ENCODE measurements at places on chromosomes 12 and 14. TPM values are rescaled to one million over a fixed set of nuclear protein-coding genes. Genes with fewer than 3 reads are reported as not detected.
A peak's percentile ranks its signal among the peaks of the same experiment; 100 is the strongest.

Gene CLEC14A
- total RNA-seq, result 4.8 TPM

- H3K4me3 ChIP-seq, result no peak overlapping the region
- H3K27ac ChIP-seq, result no peak overlapping the region
- DNase-seq, result no peak
- no peaks in the 10 kb centered on the region for H3K4me1 ChIP-seq
- H3K27me3 ChIP-seq, result no peaks in the 10 kb centered on the region
These were observed 57.9 kb downstream of the PHETA1 start for GRCh38 chr12:111311011-111311410.

DNA sequence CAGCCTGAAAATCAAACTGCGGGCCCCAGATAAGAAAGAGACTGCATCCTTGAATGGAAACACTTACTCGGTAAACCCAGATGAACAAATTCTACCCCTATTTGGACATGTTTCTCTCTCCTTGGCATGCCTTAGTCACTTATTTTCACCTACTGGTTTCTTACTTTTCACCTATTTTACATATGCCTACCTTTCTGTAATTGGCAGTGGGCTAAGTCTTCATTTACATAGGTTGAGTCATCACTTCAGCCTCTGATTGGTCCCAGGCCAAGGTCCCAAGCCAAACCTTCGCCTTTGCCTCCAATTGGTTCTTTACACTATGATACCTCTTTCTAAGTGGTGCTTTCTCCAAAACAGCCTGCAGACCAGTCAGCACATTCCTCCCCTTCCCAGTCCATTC, 111.3 kb downstream of the DYRK2 start:
- H3K4me1 ChIP-seq, result peaks cover 8% of the 10 kb centered on the region
- H3K4me3 ChIP-seq, result no peak overlapping the region
- no peak overlapping the region for H3K27ac ChIP-seq
- no peaks in the 10 kb centered on the region for H3K36me3 ChIP-seq

DNA sequence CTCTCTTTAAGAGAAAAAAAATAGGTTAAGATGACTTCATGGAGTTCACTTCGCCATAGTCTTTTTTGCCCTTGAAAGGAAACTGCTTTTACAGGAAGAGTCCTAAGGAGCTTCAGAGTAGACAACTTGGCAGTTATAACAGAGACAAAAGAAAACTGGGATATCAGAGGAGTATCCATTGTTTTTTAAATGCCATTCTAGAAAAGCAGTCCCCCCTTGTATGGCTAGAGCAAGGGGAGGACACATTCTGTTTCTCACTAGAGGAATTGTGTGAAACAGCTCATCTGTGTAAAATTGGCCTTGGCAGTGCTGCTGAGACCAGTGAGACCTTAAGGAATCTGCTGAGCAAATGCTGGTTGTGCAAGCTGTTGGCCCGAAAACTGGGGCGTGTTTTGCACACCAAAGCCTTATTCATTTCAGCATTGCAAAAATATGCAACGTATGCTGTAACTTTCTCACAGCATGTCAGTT, 128.0 kb downstream of the GPR135 start:
- DNase-seq, result no peak
- no peaks in the 10 kb centered on the region for H3K36me3 ChIP-seq
- no peak overlapping the region for H3K4me3 ChIP-seq
- no peak overlapping the region for H3K27ac ChIP-seq

GRCh38 chr12:45887544-45887943, 102.8 kb downstream of the SCAF11 start:
- peaks cover 47% of the 10 kb centered on the region for H3K36me3 ChIP-seq
- DNase-seq, result no peak
- no peaks in the 10 kb centered on the region for H3K4me1 ChIP-seq

DNA sequence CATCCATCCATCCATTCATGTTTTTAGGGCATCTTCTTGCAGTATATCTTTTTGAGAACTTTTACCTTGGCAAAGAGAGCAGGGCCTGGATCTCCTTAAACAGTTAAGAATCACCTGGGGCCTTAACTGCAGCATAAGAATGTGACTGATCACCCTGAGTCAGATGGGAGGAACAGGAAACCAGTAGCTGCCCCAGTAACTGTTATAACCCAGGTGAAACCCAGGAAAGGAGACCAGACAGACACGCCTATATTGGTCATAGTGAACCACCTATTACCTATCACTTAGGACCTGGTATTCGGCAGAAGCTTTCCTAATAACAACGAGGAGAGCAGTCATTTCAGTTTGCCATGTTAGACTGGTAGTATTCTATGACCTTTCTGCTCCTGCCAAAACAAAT, 43.4 kb upstream of the NR2C1 start:
- H3K27me3 ChIP-seq, result no peaks in the 10 kb centered on the region
- DNase-seq, result no peak
- H3K36me3 ChIP-seq, result no peaks in the 10 kb centered on the region
- H3K27ac ChIP-seq, result no peak overlapping the region

- H3K36me3 ChIP-seq, result peaks cover 29% of the 10 kb centered on the region
- peak overlapping the region; percentile 52 for H3K27ac ChIP-seq
- H3K27me3 ChIP-seq, result no peaks in the 10 kb centered on the region
- peaks cover 5% of the 10 kb centered on the region for H3K4me1 ChIP-seq
- H3K4me3 ChIP-seq, result no peak overlapping the region
These were observed 29.3 kb downstream of the YLPM1 start for GRCh38 chr14:74792249-74793039.

GRCh38 chr14:41606532-41607303, at the start of gene LRFN5:
TSS of gene LRFN5 (plus strand) at chr14:41606876.
- no peak within 1 kb of the TSS for H3K27ac ChIP-seq
- H3K4me3 ChIP-seq, result peak within 1 kb of the TSS; percentile 22
- H3K4me1 ChIP-seq, result no peaks in the 10 kb centered on the region
- peaks cover 48% of the 10 kb centered on the region for H3K27me3 ChIP-seq
- no peak for DNase-seq

GRCh38 chr12:109553906-109554500, 19.3 kb downstream of the MMAB start:
- H3K4me1 ChIP-seq, result no peaks in the 10 kb centered on the region
- no peaks in the 10 kb centered on the region for H3K27me3 ChIP-seq
- no peak for DNase-seq
- H3K36me3 ChIP-seq, result no peaks in the 10 kb centered on the region
- H3K27ac ChIP-seq, result no peak overlapping the region

DNA sequence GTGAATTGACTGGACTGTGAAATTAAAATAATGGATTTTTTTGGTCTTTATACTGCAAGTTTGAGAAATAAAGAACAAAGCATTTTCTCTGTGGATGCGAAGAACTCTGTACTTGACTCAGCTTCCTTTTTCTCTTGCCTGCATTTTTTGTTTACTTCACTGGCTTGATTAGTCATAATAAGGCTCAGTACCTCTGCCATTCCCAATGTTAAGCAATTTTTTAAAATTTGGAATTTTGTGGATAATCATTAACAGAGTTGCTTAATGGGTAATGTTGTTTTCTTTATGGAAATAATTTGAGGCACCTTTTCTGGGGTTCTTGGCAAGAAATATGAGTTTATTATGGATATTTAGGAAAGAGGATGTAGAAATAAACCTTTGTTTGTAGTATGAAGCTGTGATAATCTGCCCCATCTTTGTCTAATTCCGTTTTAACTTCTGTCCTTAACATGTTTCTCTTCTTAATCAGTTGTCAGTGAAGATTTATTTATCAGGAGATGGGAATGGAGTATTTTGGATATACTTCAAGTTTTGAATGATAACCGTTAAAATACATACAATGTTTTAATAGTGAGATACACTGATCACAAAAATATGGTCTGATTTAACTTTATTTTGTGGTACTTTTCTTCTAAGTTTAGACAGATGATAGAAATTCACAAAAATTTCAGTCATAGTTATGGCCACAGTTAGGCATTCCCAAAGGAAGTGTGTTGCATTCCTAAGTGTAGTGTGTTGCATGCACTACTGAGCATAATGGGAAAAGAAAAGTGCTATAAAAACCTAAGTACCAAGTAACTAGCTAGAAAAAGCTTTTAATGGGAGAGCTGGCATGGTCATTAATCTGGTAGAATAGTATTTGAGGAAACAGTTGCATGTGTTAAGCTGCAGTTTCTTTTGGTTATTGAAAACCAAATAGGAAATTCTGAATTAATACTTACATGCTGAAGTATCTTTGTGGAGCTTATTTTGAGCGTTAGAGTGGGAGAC, 27.7 kb downstream of the WNK1 start:
- DNase-seq, result no peak
- no peak overlapping the region for H3K4me3 ChIP-seq
- no peaks in the 10 kb centered on the region for H3K27me3 ChIP-seq
- no peaks in the 10 kb centered on the region for H3K4me1 ChIP-seq

- H3K36me3 ChIP-seq, result no peaks in the 10 kb centered on the region
- H3K27ac ChIP-seq, result no peak overlapping the region
- H3K4me3 ChIP-seq, result no peak overlapping the region
These were observed 677 bp downstream of the NOS1 start for GRCh38 chr12:117360551-117361346.

DNA sequence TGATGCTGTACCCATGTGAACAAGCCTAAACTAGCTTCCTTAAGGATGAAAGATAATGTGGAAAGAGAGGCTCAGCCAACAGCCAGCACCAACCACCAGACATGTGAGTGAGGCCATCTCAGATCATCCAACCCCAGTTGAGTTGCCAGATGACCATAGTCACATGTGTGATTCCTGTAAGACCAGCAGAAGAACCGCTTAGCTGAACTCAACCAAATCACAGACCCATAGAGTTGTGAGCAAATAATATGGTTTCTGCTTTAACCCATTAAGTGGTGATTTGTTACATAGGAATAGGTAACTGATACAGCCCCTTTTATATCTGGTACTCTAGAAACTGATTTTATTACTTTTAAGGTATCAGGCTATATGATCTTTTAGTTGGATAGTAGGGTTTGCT, 17.6 kb upstream of the ELK3 start:
- no peaks in the 10 kb centered on the region for H3K27me3 ChIP-seq
- H3K4me3 ChIP-seq, result no peak overlapping the region
- DNase-seq, result no peak
- no peak overlapping the region for H3K27ac ChIP-seq

DNA sequence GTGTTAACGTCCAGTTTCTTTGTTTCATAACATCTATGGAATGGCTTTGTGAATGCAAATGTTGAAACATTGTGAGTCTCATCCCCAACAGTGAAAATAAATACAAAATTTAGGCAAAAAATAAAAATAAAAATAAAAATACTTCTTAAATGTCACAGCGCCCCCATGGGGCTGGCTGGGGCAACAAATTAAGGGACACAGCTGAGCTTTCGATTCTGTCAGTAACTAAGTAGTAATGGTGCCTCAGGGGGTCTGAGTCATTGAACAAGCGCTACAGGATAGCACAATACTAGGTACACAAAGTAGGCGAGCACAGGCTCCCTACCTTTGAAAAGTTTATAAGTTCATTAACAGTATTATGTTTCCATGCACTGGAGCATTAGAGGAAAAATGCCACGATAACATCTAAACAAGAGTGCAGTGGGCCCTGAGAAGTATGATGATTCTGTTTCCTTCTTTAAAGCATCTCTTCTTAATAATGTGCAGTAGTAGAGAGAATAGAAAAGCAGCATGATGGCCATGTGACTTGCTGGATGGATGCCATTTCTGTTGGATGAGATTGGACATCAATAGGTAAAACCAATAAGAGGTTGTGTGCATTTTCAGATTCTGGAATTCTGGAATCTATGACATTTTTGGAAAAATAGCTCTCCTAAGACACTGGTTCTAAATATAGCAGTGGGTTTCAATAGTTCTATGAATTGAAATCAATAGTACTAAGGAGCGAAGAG, 667.2 kb downstream of the DIO2 start:
- H3K4me3 ChIP-seq, result no peak overlapping the region
- H3K27ac ChIP-seq, result no peak overlapping the region
- no peak for DNase-seq
- no peaks in the 10 kb centered on the region for H3K36me3 ChIP-seq
- H3K27me3 ChIP-seq, result no peaks in the 10 kb centered on the region

DNA sequence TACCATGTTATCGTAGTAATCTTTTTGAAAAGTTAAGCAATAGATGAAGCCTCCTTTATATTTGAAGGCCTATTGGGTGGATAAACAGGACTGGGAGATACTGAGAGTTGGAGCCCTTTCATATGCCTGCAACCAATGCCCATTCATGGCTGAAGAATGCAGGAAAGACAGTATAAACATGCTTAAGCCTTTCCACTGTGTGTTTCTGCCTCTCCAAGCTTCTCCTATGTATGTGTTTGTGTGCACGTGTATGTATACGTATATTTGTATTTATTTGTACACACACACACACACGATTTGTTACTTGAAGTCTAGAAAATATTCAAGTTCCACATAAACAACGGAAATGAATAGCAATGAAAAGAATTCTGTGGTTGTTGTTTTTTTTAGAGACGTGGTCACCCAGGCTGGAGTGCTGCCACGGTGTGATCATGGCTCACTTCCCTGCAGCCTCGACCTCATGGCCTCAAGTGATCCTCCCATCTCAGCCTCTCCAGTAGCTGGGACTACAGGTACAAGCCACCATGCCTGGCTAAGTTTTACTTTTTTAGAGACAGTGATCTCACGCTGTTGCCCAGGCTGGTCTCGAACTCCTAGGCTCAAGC, 1453.5 kb downstream of the AACS start:
- no peaks in the 10 kb centered on the region for H3K36me3 ChIP-seq
- no peak for DNase-seq
- no peaks in the 10 kb centered on the region for H3K27me3 ChIP-seq
- H3K4me3 ChIP-seq, result no peak overlapping the region
- H3K27ac ChIP-seq, result no peak overlapping the region
